ENCODE measurements at places on chromosomes 6 and 20.

- DNase-seq, result peak; percentile 40
Measured at GRCh38 chr6:138468320-138469015, 30.8 kb downstream of the NHSL1 start.

- no peak for DNase-seq
Measured at GRCh38 chr20:768426-768978, at the start of gene SLC52A3. Gene SLC52A3, minus strand, starts transcription at chr20:768500. Its CDS starts 2,726 bp downstream, at chr20:765774.

DNA sequence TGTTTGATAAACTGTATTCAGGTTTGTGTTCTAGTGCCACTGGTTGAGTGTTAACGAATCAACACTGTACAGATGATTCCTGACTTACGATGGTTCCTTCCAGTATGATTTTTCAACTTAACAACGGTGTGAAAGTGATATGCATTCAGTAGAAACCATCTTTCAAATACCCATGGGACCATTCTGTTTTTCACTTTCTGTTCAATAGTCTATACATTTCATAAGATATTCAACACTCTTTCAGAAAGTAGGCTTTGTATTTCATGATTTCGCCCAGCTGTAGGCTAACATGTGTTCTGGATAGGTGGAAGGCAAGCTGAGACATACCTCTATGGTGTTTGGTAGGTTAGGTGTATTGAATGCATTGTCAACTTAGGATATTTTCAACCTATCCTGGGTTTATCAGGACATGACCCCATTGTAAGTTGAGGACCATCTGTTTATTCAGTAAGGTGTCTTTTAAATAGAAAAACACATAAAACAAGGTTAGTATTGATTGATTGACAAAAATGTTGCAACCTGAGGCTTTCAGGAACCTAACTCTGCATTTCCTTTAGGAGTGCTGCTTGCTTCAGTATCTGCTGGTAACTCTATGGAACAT lies 32.3 kb downstream of the SYNJ2 start:
- DNase-seq, result no peak

GRCh38 chr20:38307371-38308046 lies 3.6 kb downstream of the BPI start:
- peak; percentile 63 for DNase-seq

DNA sequence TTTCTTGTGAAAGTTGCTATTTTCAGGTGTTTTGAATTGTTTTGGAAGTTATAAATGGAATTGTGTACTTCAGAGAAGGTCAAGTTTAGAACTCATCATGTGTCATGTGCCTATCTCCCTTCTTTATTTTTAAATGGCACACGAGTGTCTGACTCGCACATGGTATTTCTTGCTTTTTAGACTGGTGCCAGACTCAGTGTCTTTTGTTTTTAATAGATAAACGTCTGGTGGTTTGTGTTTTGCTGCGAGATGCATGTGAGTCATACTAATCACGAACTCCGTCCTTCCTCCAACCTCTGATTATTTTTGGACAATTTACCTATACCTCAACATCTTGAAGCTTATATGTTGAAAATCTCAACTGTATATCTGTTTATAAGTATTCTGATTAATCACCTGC lies 292.1 kb downstream of the CDKAL1 start:
- peak; percentile 46 for DNase-seq

- DNase-seq, result no peak
Measured at GRCh38 chr6:151022492-151022891, 157.0 kb downstream of the MTHFD1L start.

- DNase-seq, result no peak
Measured at GRCh38 chr6:22098601-22099031, 198.2 kb downstream of the PRL start.

DNA sequence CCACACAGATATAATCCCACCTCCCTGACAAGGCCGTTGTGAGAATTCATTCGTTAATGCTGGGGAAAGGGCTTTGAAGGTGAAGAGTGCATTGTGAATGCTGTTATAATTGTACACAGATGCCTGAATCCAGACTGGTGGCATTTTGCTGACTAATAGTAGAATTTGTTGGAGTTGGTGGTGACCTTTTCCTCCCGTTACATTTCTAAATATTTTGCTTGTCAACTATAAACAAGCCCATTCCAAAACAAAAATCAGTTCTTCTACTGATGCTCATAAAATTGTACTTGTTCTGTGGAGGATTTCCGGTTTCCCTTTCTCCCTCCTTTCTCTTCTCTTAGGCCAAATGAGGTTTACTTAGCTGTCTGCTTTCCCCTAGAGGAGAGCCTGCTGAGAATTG lies 253.1 kb upstream of the SUPT3H start:
- peak; percentile 34 for DNase-seq

- DNase-seq, result no peak
Measured at GRCh38 chr6:36455486-36456027, 12.8 kb downstream of the KCTD20 start.

DNA sequence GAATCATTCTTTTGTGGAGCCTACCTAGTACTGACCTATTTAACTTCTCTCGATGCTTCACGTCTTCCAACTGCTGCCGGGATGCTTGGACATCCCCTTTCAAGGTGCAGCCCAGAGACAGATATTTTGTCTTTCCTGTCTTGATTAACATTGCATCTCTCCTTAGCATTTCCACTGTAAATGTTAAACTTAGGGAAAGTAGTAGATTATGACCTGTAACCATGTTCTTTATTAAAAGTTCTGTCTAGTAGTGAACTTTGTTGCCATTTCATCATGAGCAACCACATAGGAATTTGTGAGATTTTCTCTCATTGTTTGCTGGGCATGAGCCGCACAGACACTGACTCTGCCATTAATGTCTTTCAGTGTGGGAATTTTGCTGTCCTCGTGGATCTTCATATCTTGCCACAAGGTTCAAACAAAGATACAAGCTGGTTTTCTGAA lies 117.9 kb downstream of the JAG1 start:
- peak; percentile 69 for DNase-seq

DNA sequence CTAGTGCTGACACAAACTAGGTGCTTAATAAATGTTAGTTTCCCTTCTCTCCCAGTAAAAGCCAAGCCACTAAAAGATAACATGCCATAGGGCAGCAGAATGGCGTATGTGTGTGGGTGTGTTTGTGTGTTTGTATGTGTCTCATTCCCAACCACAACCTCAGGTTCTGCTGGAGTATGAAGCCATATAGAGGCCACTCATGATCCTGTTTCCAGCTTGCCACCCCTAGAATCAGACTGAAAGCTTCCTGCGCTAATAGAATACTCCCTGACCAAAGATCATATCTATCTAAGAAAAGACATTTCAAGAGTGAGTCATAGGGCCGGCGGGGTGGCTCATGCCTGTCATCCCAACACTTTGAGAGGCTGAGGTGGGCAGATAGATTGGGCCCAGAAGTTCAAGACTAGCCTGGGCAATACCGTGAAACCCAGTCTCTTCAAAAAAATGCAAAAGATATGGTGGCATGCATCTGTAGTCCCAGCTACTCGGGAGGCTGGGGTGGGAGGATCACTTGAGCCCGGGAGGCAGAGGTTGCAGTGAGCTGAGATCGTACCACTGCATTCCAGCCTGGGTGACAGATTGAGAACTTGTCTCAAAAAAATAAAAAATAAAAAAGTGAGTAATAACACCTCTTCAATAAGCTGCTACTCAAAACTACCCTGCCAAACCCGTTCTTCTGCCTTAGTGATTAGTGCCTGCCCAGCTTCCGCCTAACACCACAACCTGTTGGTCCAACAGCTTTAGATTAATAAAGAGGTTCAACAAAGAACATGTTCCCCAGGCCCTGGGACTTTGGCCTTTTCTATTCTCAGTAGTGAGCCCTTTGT lies 11.8 kb upstream of the SNRPC start:
- DNase-seq, result peak; percentile 90

DNA sequence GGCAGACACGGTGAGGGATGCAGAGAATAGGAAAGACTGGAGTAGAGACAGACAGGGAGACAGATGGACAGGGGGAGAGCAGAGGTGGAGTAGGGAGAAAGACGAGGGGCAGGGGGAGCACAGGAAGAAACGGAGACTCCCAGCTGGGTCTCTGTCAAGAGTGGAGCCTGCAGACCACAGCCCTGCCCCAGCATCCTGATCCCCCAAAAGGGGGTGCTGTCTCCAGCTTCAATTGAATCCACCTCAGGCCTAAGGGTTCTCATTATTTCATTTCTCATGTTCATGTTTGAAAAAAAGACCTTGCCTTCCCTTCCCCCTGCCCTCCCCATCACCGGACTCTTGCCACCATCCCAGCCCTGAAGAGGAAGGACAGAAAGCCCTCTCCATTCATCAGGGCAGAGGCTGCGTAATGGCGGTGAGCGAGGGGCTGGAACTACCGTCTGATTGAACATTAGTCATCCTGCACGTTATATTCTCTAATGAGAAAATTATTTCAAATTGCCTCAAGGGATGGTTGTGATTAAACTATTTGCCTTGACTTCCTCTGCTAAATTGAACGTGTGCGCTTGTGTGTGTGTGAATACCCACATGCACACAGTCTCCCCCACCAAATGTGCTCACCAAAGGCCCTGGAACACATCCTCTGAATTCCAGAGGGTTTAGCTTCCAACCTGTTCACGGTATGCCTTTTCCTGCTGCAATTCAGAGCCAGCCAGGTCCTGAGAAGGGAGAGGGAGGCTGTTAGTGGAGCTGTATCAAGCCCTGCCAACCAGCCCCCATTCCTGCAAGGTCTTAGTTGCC lies 98.3 kb downstream of the CDC5L start:
- DNase-seq, result no peak

Data from fibroblast of lung (primary cell).